ENCODE measurements at places on chromosomes 12 and 14.

- no peak for DNase-seq
These were observed 239.9 kb upstream of the ATP2B1 start for GRCh38 chr12:89948271-89949175.

GRCh38 chr14:53180272-53181221 is 27.4 kb upstream of the DDHD1 start:
- no peak for DNase-seq

DNA sequence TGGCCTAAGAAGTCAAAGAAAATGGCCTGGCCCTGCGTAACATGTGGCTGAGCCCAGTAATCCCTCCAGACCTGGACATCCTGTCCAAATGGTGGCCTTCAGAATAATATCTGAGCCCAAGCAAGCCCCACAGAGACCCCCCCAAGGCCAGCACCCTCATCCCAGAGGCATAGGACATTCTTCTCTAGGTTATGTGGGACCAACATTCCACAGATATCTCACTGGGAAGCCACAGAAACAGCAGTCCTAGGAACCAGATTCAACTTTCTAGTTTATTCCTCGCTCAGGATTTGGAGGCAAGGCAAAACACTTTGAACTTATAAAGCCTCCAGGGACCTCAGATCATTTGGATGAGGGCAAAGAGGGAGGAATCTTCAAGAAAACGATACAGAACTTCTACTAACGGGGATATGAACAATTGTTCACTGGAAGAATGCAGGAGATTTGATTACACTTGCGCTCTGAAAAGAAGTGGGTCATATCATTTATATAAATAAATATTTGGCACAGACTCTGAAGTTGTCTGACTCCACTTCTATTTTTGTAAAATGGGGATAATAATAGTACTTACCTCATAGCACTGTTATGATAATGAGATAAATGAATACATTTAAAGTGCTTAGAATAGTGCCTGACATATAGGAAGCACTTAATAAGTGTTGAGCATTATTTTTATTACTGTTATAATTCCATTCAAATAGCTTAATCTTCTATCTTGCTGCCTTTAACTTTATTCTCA is 171.5 kb downstream of the NUAK1 start:
- DNase-seq, result no peak

DNA sequence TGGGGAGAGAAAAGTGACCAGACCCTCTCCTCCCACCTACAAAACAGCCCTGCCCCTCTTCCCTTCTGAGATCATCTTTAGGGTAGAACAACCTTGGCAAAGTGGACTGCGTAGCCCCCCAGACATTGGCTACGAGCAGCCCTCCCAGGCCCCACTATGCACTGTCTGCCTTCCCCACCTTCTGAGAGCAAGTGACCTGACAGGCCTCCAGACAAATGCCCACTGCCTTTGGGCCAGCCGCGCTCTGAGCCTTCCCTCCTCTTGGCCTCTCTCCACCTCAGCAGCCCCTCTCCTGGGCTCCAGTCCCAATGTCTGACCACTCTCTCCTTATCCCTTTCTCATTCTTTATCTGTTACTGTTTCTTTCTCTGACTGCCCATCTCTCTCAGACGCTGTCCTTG is 46.5 kb upstream of the CCND2 start:
- no peak for DNase-seq

GRCh38 chr12:4275870-4276301 is 2.3 kb downstream of the CCND2 start:
- peak; percentile 65 for DNase-seq

GRCh38 chr14:22426711-22427110 is 162.3 kb downstream of the DAD1 start:
- no peak for DNase-seq

- no peak for DNase-seq
These were observed 101.5 kb upstream of the PCED1B start for GRCh38 chr12:46977871-46978375.

DNA sequence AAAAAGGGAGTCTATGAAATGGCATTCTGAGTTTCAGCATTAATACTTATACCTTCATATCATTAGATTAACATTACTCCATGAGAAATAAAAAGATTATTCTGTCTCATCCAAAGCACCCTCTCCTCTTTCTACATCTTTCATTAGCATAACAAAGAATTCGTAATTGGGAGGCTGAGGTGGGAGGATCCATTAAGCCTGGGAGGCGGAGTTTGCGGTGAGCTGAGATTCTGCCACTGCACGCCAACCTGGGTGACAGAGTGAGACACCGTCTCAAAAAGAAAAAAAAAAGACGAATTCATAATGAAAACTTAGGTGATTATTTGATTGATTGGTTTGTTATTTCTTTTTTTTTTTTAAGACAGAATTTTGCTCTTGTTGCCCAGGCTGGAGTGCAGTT is 1.8 kb upstream of the CDK17 start:
- no peak for DNase-seq

- DNase-seq, result no peak
These were observed 51.9 kb downstream of the CPSF2 start for GRCh38 chr14:92173668-92174067.

DNA sequence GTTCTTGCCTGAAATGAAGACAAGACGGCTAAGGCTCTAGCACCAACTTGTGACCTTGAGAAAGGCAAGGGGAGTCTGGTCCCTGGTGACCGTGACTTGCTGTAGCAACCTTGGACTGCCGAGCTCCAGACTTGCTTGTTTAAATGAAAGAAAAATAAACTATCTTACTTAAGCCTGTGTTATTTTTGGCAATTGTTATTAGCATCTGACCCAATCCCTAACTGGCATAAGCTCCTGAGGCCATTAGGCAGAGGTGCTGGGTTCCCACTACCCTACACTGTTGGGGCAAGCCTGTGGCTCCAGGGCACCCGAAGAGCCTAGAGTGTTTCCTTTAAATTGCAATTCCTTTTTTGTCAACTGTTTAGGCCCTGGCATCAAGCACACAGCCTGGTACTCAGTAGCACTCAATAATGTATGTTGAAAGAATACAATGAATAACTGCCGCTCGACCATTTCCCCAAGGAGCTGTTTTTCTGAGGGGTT is 106.9 kb upstream of the HIF1A start:
- DNase-seq, result no peak

DNA sequence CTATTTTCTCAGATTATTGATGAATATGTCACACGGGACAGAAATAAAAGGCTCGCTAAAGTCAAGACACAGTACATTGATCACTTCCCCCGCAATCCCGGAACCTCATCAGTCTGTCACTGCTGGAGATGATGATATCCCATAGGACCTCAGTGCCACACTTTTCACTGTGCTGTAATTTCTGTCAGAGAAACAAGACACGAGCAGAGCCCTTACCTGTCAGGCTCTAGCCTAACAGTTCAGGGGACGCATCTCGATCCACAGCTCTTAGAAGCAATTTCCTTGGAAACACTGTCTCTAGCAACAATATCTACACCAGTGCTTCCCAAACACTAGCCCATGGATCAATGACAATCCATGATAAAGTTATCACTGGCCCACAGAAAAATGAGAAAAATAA is 140.0 kb downstream of the GRIN2B start:
- DNase-seq, result no peak

- no peak for DNase-seq
These were observed 11.8 kb downstream of the ADIPOR2 start for GRCh38 chr12:1702713-1703112.

GRCh38 chr12:32365473-32366064 is 33.8 kb upstream of the FGD4 start:
- DNase-seq, result peak; percentile 26

DNA sequence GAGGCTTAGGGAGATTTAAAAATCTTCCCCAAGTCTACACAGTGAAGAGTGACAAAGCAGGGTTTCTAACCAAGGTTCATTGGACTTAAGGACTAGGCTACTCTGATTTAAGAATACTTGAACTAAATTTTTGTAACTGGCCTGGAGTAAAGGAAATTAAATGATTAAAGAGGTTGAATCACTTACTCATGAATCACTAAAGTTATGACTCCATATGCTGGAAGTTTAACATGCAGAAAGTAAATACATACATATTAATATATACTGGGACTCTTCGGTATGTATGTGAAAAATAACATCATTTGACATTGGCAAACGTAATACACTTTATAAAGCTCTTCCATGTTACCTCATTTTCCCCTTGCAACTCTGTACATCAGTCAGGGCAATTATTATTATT is 322.9 kb downstream of the KCNH5 start:
- no peak for DNase-seq

DNA sequence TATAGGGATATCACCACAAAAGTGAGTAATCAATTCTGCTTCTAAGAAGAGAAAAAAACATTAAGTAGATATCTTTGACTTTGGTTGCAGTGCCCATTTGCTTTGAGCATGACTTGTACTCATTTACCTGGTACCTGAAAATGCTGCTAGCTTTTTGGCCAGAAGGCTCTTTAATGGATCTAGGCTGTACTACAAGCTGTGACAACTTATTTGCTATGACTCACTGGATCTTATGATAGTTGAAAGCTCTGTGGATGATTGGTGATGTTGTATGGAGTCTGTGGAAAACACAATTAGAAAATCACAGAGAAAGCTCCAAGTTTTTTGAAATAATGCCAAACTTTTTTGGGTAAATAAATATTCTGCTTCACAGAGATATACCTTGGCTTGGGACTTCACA is 960.9 kb upstream of the FBXO33 start:
- DNase-seq, result no peak

DNA sequence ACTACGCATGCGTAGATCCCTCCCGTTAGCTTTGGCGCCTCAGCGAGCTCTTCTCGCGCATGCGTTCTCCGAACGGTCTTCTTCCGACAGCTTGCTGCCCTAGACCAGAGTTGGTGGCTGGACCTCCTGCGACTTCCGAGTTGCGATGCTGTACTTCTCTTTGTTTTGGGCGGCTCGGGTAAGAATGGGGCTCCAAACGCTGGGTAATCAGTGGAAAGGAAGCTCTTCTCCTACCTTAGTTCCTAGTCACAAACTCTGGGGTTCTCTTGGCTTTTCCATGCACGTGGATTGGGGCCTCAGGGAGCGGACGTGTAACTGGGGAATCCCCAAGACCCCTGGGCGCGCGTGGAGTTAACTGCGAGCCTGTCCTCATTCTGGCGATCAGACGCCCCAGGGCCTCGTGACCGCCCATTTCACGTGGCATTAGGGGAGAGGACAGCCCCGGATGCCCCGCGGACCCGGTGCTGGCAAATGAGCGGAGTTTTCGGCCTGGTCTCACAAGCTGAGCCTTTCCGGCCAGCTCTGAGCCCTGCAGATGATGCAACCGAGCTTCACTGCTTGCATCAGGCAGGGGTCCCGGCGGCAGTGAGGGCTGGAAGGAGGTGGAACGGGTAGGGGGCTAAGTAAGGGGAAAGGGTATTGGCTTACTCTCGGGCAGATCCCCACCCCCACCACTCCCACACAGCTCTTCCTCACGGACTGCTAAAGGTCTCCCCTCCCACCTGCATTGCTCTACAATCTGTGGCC is at the start of gene SHMT2:
SHMT2 (plus strand) TSS at position 78 of the 747 bp plus-strand sequence; CDS start at position 146, 68 bp downstream.
- peak; percentile 94 for DNase-seq

GRCh38 chr12:75913502-75914351 is 117.8 kb downstream of the PHLDA1 start:
- DNase-seq, result no peak

GRCh38 chr12:116287842-116288301 is 10.4 kb upstream of the MED13L start:
- DNase-seq, result no peak

DNA sequence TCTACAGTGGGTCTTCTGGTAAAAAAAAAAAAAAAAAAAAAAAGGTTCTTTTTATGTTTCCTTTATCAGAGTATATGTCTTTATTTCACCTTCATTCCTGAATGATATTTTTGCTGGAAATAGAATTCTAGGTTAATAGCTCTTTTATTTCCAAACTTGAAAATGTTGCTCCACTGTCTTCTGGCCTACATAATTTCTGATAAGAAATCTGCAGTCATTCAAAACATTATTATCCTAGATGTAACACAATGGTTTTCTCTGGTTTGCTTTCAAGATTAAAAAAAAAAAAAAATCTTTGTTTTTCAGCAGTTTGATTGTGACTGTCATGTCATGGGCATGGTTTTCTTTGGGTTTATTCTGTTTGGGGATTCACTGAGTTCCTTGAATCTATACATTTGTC is 19.5 kb downstream of the DCP1B start:
- no peak for DNase-seq

DNA sequence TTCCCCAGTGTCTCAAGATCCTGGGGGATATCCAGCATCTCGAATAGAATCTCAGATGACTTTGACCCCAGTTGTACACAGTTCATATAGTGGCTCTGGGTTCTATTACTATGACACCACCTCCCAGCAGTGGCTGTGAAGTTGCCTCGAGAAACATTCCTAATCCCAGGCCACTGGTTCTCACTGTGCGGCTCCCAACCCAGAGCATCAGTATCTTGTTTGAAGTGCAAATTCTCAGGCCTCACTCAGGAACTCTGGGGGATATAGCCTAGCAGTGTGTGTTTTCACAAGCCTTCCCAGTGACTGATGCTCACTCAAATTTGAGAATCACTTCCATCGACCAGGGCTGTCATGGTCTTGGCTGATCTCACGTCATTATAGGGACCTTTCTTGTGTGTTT is 69.3 kb upstream of the IGF1 start:
- no peak for DNase-seq

GRCh38 chr12:86945685-86946196 is 689.5 kb upstream of the MGAT4C start:
- DNase-seq, result no peak

DNA sequence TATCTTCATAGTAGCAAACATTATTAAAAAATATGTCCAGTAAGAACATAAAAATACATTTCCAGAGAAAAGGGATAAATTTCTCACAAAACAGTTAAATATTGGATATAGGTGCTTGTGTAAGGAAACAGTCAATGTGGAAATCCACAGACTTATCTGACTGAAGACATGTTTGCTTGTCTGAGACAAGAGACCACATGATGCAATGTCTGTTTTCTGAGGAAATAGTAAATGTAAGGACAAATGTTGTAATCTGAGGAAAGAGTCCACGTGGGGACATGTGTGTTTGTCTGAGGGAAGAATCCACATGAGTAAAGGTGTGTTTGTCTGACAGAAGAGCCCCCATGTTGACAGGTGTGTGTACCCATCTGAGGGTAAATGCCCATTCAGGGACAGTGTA is 1093.2 kb downstream of the TMEM121 start:
- no peak for DNase-seq

- DNase-seq, result no peak
These were observed 125.8 kb upstream of the EVL start for GRCh38 chr14:99939421-99939820.

- DNase-seq, result no peak
These were observed 999.3 kb downstream of the VRK1 start for GRCh38 chr14:97796511-97796910.

GRCh38 chr14:65387628-65388027 is 24.9 kb upstream of the FUT8 start:
- DNase-seq, result no peak

DNA sequence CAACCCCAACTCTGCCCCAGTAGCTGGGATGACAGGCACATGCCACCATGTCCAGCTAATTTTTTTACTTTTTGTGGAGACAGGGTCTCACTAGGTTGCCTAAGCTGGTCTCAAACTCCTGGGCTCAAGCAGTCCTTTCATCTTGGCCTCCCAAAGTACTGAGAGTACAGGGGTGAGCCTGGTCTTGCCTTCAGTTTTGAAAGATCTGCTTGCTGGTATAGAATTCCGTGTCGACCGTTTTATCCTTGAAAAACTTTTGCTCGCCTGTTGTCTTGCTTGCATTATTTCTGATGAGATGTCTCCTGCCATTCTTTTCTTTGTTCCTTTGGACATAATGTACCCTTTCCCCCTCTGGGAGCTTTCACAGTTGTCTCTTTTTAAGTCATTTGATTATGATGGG is 92.0 kb upstream of the DYNC1H1 start:
- no peak for DNase-seq

- DNase-seq, result no peak
These were observed 40.4 kb downstream of the AACS start for GRCh38 chr12:125105600-125105999.

Measured in uterus (tissue), 4 donors.